ENCODE measurements at places on chromosomes 3 and 15.

GRCh38 chr3:187932530-187932929, 187.3 kb upstream of the BCL6 start:
- DNase-seq: no peak

DNA sequence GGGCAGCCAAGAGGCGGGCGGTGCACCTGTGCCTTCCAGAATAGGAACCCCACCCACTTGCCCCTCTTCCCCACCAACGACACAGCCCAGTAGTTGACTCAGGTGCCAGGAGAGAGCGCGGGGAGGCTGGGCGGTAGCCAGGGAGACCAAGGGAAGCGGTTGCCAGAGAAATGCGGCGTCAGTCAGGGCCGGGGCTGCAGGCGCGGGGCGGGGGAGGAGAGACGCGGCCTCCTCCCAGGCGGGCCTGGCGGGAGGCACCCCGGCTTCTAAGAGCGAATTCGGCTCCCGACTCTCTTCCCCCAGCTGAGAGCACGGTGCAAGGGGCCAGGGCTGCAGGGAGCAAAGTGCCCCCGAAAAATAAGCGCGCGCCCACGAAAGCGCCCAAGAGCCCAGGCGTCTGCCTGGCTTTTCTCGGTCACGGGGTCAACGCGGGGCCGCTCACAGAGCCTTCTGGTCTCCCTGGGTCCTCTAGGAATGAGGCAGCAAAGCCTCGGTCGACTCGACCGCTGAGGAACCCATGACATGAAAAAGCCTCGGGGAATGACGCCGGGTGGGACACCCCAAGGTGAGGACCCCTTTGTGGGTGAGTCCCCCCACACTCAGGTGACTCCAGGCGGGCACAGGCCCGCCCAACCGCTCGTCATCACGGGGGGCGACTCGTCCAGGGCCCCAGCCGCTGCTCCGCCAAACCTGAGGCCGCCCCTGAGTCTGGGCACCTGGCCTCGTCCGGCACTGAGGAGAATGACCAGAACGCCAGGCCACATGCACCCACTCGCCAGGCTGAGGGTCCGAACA, 716 bp downstream of the CPEB1 start:
- no peak for DNase-seq

- no peak for DNase-seq
Measured at GRCh38 chr15:99132122-99132521, 27.2 kb downstream of the SYNM start.

- no peak for DNase-seq
Measured at GRCh38 chr3:37538747-37539146, 322.9 kb upstream of the CTDSPL start.

GRCh38 chr15:76772776-76773175, 132.4 kb downstream of the SCAPER start:
- DNase-seq: no peak

Data from stimulated activated CD4-positive, alpha-beta T cell treated with anti-CD3 and anti-CD28 coated beads, Interleukin-15, amount 100 ng/mL, for 1 hour (primary cell).